ENCODE measurements at places on chromosomes 3 and 15.
A peak's percentile ranks its signal among the peaks of the same experiment; 100 is the strongest.

GRCh38 chr15:63387748-63388493 lies 6.3 kb upstream of the CA12 start:
- DNase-seq: no peak

DNA sequence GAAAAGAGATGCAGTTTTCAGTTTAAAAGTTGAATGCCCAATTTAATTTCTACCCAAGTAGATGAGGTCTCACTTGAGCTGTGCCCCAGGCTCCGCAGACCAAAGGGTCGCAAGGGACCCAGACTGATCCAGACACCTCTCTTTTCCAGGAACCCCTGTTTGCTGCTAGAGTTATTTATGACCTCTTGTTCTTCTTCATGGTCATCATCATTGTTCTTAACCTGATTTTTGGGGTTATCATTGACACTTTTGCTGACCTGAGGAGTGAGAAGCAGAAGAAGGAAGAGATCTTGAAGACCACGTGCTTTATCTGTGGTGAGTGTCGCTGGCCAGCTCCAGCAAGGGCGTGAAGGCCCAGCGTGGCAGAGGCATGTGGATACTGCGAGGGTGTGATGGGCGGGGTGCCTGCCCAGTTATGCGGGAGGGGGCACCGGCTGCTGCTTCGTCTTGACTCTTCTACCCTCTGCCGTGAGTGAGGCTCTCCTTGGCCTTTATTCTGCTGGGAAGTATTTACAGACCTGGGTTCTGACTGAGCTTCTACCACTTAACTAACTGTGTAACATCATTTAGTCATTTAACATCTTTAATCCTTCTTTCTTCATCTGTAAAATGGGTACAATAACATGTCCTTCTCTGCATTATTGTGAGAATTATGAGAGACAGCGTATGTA lies 164.2 kb upstream of the BHLHE40 start:
- DNase-seq: no peak

DNA sequence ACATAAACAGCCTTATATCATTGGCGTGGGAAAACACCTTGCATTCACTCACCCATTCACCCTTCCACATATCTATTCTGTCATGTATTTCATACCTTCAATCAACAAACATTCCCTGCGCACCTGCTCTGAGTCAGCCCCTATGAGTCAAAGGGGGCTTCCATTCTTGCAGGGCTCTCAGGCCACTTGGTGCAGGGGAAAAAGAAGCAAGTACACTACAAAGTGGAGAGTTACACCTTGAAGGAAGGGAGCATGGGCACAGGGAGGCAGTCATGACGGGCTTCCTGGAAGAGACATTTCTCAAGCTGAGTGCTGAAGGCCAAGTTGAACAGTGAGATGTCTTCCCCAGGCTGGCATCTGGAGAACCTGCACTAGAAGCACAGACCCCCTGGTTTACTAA lies 4.6 kb upstream of the AMOTL2 start:
- no peak for DNase-seq

- no peak for DNase-seq
Observed at GRCh38 chr3:117565777-117566176, 856.2 kb downstream of the TUSC7 start.

- no peak for DNase-seq
Observed at GRCh38 chr3:69443457-69443920, 57.6 kb upstream of the FRMD4B start.

- DNase-seq: no peak
Observed at GRCh38 chr3:123663977-123664376, 79.1 kb upstream of the HACD2 start.

- no peak for DNase-seq
Observed at GRCh38 chr3:170465955-170466354, 47.3 kb downstream of the CLDN11 start.

- DNase-seq: no peak
Observed at GRCh38 chr3:152243721-152244516, 24.8 kb upstream of the MBNL1 start.

DNA sequence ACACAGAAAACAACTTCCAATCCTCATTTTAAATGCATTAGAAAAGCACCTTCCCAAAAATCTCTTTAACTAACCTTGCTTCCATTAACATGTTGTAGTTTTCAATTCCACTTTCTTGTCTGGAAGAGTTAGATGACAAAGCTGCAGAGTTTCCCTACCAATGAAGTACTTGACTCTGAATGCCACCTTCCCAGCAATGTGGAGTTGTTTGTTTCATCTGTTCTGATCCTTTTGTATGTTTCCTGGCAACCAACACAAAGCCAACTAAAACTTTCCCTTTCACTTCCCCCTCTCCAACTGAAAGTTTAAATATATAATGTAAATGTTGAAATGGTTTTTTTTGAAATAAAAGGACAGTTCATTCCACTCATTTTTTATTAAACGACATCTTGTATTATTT lies at the start of gene WDR49:
TSS of gene WDR49 (minus strand) at position 183 of the 400 bp plus-strand sequence. CDS start 517 bp downstream, outside the sequence.
- no peak for DNase-seq

- peak; percentile 42 for DNase-seq
Observed at GRCh38 chr3:111531446-111531845, 10.6 kb upstream of the CD96 start.

GRCh38 chr15:75050283-75050682 lies 26.9 kb downstream of the PPCDC start:
- DNase-seq: no peak

DNA sequence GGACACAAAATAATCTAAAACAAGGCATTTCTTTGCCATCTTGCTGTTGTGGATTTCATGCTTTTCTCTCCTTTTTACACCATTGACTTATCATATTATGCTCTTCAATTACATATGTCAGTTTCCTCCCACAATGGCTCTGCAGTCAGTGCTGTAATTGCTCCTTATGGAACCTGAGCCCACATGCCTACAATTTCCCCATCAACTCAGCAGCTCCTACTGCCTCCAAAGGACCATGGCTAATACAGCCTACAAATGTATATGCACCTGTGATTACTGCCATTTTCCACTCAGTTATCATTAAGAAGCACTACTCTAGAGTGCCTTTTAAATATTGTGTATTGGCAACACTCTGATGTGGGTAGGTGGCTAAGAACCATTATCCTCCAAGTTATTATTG lies 30.8 kb downstream of the RTP4 start:
- DNase-seq: no peak

GRCh38 chr15:91122296-91122695 lies 22.2 kb downstream of the SV2B start:
- no peak for DNase-seq

DNA sequence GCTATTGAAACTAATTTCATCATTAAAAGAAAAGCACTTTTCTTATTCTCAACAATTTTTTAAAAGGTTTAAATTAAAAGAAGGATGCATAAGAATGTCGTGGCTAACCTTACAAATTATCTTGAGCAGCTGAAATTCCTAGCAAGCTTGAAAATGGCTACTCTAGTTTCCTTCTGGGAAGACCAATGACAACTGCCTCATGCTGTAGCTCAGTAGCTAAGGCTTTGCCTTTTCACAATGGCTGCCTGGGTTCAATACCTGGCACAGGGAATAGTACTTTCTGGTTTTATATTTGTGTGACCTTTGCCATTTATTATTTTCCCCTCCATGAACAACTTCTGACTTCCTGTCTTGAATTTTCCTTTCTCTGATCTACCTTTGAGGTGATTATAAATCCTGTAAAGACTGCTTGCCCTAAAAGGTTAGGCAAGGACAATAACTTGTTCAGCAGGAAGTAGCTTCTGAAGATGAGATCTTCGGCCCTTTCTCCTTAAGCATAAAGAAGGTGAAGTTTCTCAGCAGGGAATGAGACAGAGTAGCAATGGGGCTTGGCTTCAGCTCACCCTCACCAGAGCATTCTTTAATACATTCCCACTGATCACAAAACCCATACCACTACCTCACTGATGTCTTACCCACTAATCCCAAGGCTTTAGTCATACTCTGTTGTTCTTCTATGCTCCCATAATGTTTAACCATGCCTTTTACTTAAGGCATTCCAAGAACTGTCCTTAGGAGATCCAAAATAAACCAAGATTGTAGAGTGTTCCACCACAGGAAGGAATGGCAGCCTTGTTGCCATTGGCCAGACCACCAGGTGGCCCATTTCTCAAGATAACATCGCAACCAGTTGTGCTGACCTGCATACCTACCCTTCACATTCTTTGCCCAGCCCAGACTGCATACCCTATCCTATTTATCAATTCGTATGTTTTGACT lies 276.8 kb downstream of the ULK4 start:
- no peak for DNase-seq

- no peak for DNase-seq
Observed at GRCh38 chr3:142105991-142106390, 43.4 kb downstream of the TFDP2 start.

- peak; percentile 31 for DNase-seq
Observed at GRCh38 chr3:126083511-126083912, 412 bp downstream of the SLC41A3 start.

- DNase-seq: no peak
Observed at GRCh38 chr3:64053581-64053980, 30.3 kb upstream of the PSMD6 start.

DNA sequence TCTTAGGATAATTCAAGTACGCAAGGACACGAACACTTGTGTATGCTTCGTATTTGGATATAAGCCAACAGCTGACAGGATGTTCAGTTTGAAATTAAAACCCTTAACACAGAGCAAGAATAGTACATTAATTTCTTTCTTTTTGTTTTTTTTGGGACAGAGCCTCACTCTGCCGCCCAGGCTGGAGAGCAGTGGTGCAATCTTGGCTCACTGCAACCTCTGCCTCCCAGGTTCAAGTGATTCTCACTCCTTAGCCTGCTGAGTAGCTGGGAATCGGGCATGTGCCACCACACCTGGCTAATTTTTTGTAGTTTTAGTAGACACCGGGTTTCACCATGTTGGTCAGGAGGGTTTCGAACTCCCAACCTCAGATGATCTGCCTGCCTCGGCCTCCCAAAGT lies 32.4 kb downstream of the TOMM70 start:
- DNase-seq: no peak

DNA sequence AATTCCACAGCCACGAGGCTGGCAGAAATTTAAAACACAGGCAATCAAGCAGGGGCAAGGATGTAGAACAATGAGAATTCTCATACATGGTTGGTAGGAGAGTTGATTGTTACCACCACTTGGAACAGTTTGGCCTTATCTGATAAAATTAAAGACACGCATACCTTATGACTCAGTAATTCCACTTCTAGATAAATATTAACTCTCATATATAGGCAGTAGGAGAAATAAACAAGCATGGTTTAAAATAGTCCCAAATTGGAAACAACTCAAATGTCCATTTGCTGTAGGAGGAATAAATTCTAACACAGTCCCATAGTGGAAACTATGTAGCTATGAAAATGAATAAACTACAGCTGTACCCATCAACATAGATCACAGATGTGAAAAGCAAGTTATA lies 42.3 kb upstream of the USP3 start:
- no peak for DNase-seq

DNA sequence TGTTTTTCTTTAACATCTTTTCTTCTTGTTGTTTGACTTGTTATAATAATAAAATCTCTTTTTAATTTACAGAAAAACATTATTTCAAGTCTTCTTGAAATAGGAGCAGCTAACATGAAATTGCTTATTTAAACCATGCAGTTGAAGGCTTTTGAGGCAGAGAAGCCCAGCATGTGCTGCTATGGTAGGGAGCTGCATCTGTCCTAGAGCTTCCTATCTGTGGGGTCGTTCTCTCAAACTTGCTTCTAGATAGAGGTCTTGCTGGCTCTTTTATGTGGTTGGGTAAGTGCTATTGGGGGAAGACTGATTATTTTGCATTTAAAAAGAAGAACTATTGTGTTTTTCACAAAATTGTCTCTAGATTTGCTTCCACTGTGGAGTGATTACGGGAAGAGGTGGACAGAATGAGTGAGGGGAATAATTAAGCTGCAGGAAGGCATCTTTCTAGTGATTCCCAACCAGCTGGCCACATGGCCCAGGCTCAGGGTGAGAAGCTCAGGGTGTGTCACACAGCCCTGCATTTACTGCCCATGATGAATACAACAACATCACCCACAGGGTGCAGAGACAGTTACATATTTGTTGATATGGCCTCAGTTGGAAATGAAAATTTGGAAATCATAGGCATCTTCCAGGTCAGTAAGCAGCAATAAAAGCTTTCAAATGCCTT lies 98.7 kb downstream of the CHST2 start:
- no peak for DNase-seq

DNA sequence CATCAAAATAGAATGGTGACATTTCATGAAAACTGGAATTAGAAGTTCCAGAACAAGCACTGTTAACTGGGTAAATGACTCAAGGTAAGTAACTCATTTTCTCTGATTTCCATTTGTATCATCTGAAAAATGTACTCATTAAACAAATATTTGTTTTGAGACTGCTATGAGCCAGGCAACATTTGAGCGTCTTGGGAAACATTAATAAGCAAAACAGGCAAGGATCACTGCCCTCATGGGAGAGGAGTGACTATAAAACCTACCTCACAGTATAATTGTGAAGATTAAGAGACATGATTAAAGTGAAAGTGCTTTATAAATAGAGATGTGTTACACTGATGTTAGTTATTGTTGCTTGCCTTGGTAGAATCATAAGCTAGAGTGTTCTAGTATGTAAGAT lies 711.8 kb upstream of the UBE2E2 start:
- no peak for DNase-seq

DNA sequence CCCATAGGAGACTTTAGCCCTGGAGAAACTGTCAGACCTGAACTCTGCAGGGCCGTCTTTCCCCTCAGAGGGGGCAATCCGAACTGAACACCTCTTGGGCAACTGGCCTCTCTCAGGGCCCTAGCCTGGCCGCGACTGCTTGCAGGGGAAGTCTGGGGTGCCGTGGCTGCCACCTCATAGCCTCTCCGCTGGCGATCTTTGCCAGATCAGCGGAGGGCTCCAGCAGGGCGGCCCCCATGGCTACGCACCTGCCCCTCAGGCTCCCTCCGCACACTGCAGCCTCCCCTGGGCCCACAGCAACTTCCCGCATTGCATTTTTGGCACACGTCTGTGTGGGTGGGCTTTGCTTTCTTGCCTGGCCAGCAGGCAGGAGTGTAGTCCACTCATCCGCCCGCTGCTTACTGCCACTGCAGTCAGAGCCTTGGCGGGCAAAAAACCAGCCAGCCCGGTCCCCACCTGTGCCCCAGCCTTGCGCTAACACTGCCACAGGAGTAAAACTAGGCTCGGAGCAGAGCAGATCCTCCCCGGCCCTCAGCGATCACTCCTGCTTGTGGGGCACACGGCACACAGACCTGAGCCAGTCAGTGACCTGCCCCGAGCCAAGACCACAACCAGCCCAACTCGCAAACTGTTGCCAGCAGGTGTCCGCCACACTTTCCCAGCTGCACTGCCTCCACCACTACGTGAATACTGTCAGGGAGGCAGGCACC lies 266.8 kb upstream of the CBLB start:
- no peak for DNase-seq

DNA sequence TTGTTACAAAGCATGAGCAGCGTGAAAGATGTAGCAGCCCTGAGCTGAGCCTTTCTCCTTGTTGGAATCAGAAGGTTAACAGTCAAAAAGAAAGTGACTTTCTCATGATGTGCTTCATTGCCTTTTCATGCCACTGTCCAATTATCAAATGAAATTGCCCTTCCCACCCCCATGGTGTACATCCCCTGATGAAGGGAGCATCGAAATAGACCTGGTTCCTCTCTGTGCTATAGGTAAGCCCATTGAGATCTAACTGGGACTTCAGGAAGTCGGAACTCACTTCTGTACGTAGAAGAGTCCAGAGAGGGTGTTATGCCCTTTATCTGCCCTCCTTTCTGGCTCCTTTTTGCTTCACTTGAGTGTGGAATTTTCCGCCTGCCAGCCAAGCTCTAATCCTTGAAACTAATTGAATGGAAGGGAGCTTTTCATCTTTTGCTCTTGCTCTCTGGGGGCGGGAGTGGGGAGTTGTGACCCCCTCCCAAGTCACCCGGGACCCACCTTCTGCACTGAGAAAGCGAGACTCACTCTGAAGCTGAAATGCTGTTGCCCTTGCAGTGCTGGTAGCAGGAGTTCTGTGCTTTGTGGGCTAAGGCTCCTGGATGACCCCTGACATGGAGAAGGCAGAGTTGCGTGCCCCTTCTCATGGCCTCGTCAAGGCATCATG lies 20.9 kb downstream of the ABHD6 start:
- DNase-seq: no peak

Measured in AG08395 (cell line).